Natural killer cell (primary cell): ENCODE measurements at places on chromosomes 13 and 19.

- no peak for DNase-seq
These were observed 100.8 kb downstream of the STK24 start for GRCh38 chr13:98476106-98476505.

DNA sequence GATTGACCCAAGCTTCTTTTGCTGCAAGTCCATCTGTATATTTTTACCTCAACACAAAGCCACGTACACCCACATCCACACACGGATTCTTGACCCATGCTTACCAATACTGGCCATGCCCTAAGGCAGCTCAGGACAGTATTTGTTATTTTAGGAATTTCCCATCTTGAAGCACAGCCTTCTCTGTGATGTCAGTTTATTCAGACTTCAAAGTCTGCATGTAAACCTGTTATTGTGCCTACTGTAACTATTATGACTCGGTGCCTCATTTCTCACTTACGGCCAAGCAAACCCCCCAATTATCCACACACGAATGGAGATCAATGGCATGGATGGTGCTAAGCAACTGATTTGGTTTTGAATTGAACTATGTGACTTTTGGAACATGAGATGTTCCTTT lies 17.5 kb downstream of the CLDN10 start:
- no peak for DNase-seq

DNA sequence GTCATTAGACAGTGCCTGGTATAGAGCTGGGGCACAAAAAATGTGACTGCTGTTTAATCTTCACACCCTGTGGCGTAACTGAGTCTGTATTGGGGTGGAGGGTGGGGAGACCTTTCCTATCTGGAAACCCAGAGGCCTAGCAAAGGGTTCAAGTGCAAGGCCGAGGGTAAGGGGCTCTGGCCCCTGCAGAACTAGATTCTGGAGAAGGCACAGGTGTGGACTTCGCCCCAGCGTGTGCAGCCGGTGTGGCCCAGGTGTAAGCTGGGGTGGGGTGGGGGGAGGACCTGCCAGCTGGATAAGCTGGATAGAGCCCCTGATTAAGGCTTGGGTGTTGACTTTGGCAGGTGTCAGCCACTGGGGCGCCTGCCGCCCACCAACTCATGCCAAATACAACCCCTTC lies 1.3 kb downstream of the RAB3D start:
- no peak for DNase-seq

DNA sequence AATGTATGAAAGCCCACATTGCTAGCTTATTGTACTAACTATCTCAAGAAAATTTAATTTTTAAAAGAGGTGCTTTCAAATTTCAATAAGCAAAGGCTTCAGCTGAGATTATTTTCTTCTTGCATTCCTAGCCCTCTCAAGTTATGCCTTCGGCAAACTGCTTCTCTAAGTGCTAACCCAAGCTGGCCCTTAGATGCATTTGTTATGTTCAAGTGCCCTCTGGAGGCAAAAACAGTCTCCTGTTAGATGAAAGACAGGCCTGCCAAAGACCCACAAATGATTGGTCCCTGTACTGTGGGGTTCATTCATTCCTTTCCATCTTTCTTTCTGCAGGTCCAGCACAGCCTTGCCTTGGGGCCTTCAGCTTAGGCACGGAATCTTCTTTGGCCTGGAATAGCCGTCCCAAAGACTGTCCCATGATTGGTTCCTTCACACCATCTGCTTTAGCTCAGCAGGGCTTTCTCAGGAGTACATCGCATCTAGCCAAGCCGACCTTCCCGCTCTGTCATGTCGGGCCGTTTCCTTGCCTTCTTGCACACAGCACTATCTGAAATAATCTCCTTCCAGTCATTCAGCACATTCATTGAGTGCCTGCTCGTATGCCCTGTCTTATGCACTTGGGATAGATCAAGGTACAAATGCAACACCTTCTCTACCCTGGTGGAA lies 26.4 kb upstream of the TPTE2 start:
- DNase-seq: peak; percentile 62

DNA sequence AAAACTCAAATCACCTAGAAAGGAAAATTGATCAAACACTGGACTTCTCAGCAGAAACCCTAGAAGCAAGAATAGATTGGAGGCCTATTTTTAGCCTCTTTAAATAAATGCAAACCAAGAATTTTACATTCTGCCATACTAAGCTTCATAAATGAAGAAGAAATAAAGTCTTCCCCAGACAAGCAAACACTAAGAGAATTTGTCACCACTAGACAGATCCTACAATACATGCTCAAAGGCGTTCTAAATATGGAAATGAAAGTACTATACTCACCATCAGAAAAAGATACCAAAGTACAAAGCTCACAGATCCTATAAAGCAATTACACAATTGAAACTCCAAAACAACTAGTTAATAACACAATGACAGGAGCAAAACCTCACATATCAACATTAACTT lies 578.1 kb downstream of the UQCRFS1 start:
- DNase-seq: no peak

DNA sequence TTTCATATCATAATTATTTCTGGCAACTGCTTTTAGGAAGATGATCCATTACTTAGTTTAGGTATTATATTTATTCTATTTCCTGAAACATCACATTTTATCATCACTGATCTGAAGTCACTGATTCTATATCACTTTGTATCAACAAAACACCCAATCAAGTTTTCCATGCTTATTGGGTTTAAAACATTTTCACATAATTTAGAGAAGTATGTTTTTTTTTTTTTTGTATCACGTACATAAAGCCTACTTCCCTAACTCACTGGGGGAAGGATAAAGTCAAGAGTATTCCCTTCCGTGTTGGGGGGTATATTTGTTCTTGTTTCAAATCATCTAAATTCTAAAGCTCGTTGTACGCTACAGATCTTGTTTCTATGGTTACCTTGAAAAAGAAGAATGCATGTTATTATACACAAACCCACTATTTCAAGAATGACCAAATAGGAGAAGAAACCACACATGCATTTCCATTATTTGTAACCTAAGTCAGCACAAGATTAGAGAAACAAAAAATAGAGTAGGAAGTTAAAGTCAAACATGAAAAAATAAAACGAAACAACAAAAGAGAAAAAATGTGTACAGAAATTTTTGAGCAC lies 637.2 kb upstream of the MIR17HG start:
- no peak for DNase-seq

GRCh38 chr19:35845215-35846037 lies 6.9 kb downstream of the NPHS1 start:
- no peak for DNase-seq

GRCh38 chr19:48543121-48543710 lies 8.8 kb upstream of the SULT2B1 start:
- DNase-seq: no peak

DNA sequence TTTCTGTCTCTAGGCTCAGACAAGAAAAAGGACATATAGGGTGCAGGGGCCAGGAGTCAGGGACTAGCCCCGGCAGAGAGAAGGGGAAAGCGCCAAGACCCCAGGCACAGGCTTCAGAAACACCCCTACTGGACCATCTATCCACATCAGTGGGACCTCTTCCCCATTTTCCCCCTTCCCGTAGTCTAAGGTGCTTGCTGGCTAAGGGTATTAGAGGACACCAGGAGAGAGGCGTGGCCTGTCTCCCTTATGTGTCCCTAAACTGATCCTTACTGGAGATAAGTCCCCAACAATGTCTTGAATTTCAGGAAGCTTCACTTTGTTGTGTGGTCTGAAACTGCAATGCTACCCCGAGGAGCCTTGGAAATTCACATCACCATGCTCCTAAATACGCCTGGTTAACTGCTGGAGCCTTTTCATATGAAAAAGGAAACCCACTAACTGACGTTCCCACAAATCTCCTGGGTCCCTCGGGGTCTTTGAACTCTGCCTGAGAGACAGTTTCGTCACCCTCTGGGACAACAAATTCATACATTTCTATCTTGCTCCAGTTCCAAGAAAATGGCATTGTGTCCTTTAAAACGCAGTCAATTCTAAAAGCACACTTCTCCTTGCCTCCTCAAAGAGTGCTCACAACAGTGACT lies 197.7 kb downstream of the COL4A1 start:
- no peak for DNase-seq

DNA sequence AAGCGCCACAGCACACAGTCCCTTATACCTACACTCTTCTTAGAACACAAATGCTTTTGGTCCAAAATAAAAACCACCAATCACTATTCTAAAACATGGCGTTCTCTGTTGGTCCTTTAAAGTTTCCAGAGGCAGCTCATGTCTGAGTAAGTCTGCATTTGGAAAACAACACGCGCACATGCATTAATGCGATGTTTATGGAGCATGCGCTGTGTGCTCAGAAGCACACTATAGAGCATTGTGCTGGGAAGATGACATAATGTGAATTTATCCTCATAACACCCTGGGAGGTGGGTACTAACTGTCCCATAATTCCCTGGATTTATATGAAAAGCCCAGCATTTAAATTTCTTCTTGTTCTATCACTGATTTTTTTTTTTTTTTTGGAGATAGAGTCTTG lies 10.7 kb downstream of the ZNF682 start:
- no peak for DNase-seq

DNA sequence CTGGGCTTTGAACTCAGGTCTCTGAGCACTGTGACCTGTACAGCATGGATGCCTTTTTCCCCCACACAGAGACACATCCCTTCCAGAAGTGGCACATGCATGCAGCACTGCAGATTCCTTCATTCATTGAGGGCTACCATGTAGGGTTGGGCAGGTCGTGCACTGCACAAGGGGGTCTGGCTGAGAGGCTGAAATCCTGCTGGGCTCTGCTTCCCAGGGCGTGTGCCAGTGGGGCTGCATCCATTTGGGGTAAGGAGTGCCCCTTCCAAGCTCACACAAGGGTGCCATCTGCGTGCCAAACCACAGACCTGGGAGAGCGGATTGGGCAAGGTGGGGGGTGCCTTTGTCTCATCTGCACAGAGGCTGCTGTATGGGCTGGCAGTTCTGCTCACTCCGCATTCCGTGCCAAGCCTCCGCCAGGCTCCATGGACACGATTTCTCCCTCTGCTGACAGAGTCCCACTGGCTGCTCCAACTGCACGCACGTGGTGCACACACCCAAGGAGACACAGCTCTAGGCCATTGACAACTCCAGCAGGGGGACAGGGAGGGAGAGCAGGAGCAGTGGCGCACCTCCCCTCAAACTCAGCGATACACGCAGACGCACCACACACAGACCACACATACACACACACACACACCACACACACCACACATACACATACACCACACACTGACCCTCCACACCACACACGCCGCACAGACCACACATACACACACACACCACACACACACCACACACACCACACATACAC lies 4.5 kb upstream of the SHISA7 start:
- DNase-seq: no peak

GRCh38 chr13:44120849-44121755 lies 241.4 kb downstream of the LACC1 start:
- DNase-seq: no peak

DNA sequence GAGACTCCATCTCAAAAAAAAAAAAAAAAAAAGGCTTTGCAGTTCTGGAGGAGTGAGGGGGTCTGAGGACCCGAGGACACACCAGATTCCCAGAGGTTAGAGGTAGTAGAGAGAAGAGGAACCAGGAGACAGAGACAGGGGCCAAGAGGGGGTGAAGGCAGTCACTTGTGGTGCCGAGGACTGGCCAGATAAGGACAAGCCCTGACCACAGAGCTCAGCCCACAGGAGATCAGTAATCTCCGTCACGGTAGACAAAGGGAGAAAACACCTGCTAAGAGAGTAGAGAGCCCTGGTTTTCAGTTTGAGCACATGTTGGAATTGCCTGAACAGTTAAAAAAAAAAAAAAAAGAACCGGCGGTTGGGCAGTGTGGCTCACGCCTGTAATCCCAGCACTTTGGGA lies 1.7 kb upstream of the PRAM1 start:
- DNase-seq: no peak

GRCh38 chr19:5128251-5128935 lies 159.5 kb downstream of the KDM4B start:
- no peak for DNase-seq

GRCh38 chr13:44920013-44920412 lies 69.3 kb downstream of the NUFIP1 start:
- no peak for DNase-seq

DNA sequence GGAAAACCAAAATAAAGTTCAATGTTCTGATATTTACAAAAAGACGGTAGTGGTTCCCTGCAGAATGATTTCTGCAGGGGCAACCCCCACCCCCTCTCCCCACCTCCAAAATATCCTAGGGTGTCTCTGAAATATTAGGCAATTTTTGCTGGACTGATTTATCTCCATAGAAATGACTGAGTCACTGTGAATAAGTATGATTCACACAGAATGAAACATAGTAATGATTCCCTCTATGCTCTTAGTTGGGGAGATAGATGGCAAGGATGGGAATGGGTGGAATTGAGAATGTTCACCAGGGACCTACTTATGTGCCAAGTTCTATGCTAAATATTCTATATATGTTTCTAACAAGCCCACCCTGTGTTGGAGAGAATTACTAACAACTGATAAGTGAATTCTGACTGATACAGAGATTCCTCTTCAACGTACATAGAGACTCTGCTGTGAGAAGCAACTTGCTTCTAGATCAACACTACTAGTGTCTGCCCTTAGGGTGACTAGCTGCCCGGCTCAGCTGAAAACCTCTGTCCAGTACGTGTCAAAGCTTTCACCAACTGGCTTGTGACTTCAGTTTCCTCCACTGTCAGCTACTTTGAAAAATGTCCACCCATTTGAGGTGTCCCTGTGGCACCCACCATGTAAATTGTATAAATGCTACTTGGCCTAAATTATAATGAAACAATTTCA lies 38.4 kb upstream of the RAP2A start:
- DNase-seq: no peak

GRCh38 chr13:37360556-37360955 lies 238.0 kb downstream of the POSTN start:
- DNase-seq: no peak
